Smooth muscle cell of the pulmonary artery (primary cell): ENCODE measurements at places on chromosomes 16 and 17. TPM values are rescaled to one million over a fixed set of nuclear protein-coding genes. Genes with fewer than 3 reads are reported as not detected.

Gene UNC119
- 35.9 and 41.8 TPM in 2 replicates for total RNA-seq

Gene NEUROD2
- not detected in 2 replicates for total RNA-seq

Gene OR3A2
- 0.20 TPM in 1 of 2 replicates, not detected in the other for total RNA-seq

Gene ZNF629
- total RNA-seq = 9.8 and 11.0 TPM in 2 replicates

Gene KRT32
- 0.30 TPM in 1 of 2 replicates, not detected in the other for total RNA-seq

Gene TMEM204
- total RNA-seq = 18.9 and 20.5 TPM in 2 replicates

Gene KRTAP4-1
- not detected in 2 replicates for total RNA-seq

Gene DEXI
- 41.8 and 48.2 TPM in 2 replicates for total RNA-seq

Gene RDM1
- 0.59 TPM in 1 of 2 replicates, not detected in the other for total RNA-seq

Gene TMEM98
- total RNA-seq = 69.9 and 196 TPM in 2 replicates

Gene WSCD1
- total RNA-seq = 0.85 and 6.9 TPM in 2 replicates

Gene GCGR
- not detected in 2 replicates for total RNA-seq
